ENCODE measurements at places on chromosomes 13 and 19.

DNA sequence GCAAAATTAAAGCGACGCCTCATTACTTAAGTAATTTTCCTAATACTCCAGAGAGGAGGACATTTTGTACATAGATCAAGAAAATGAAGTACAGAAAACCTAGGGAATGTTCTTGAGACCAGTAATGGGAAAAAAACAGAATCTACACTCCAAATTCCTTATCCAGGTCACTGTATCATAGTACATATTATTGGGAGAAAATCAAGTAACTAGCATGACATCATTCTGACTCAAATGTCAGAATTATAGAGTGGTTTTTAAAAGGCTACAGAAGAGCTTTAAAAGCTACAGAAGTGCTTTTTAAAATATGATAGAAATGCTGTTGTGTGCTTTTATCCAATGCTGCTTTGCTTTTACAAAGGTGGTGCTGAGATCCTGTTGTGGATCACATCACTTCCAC lies 86.3 kb upstream of the SLC15A1 start:
- no peak for DNase-seq

- DNase-seq, result no peak
Measured at GRCh38 chr13:113862931-113863523, 849 bp downstream of the GAS6 start.

DNA sequence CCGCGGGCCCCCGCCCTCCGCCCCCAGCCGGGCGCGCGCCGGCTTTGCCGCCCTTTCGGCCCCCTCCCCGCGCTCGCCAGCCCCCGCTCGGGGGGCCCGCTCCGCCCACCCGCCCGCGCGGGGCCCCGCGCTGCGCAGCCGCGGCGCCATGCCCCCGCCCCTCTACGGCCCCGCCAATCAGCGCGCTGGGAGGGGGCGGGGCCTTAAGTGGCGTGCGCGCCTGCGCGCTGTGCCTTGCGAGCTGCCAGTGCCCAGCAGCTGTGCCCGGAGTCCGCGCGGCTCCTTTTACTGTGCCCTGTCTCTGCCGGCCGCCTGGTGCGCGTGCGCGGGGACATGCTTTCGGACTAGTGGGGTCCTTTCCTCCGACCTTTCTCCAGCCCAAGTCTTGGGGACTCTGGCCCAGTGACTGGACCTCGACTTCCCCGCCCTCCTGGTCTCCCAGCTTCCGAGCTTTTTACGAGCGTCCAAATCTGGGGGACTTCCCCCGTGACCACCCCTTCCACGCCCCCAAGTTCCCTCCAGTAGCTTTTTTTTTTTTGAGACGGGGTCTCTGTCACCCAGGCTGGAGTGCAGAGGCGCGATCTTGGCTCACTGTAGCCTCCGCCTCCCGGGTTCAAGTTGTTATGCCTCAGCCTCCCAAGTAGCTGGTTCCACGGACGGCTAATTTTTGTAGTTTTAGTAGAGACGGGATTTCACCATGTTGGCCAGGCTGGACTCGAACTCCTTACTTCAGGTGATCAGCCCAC lies at the start of gene MBD3:
MBD3 (minus strand) TSS at position 111 of the 746 bp plus-strand sequence. CDS start 234 bp downstream, outside the sequence.
- peak; percentile 75 for DNase-seq

DNA sequence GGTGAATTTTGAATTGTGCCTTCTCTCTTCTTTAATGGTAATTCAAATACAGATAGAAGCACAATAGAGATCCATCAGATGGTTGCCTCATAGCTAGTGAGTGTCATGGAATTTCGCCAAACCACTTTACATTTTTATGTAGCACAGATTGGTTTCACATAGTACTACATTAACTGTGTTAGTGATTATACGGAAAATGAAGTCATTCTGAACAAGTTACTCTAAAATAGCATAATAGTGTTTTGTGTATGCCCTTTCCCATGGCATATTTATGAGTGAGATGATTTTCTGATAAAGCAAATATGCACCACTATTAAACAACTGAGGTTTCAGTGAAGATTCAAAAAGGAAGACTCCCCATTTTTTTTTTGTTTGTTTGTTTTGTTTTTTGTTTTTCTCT lies 1623.5 kb downstream of the PCDH9 start:
- DNase-seq, result no peak

DNA sequence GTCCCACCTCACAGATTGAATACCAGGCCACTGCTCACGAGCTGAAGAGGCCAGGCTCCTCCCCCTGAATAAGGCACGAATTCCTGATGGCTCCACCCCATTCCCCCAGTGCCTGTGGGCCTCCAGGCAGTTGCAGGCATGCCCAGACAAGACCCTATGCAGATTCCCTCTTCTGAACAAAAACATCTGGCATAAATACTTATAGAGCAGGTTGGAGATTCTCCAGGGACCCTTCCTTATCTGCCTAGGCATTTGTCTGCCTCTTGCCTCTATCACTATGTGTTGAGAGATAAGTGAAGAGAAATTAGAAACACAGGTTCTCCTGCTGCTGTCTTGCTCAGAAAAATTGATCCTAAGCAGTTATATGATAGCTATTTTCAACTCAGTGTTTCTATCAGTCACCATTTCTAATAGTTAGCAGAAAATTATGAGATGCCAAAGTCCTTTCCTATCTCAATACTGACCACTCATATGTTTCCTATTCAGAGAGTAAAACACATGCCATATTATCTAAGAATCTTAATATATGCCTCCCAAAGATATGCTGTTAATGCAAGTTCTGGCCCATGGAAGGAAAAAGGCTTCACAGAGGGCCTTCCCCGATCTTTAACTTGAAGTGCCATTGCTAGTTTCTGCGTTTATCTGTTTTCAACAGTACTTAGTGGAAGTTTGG lies 364.0 kb downstream of the KCTD12 start:
- no peak for DNase-seq

DNA sequence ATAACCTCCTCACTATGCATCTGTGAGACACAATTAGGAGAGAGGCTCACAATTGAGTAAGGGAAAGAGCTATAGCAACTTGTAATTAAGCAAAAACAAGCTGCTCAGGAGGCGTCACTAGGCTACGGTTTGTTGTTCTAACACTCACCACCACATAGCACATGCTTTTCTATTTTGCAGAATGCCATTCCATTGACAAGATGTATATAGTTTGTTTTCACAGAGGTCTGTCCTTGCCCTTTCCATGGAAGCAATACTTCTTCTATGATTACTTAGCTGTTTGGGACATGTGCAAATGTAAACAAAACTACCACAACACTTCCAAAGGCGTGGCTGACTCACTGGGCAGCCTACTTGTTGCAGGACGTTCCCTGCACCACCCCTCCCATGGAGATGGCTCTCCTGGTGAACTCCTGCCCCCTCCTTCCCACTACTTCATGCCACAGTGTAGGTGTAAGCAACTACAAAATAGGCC lies 33.9 kb upstream of the FAM216B start:
- no peak for DNase-seq

- no peak for DNase-seq
Measured at GRCh38 chr19:49107625-49108459, 6.3 kb upstream of the LIN7B start.

GRCh38 chr19:291561-292280 lies 518 bp upstream of the PLPP2 start:
- no peak for DNase-seq

DNA sequence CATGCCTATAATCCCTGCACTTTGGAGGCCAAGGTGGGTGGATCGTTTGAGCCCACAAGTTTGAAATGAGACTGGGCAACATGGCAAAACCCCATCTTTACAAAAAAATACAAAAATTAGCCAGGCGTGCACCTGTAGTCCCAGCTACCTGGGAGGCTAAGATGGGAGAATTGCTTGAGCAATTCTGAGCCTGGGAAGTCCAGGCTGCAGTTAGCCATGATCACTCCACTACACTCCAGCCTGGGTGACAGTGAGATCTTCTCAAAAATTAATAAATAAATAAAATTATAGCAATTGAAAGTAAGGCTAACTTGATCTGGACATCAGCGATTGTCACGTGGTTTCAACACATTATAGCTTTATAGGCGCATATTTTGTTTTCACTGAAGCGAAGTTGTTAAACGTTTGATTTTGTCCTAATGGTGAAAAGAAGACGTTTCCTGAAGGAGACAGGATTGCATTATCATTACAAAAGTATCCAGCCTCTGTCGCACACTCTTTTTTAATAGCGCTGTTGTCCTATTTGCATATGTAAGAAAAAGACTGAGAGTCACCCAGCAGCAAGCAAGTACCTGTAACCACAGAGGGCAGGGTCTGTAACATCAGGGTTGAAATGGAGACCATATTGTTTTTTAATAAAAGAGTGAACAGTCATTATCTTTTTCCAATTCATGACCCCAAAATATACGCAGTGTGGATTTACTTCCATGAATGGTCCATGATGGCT lies 335.7 kb downstream of the DCT start:
- DNase-seq, result no peak

DNA sequence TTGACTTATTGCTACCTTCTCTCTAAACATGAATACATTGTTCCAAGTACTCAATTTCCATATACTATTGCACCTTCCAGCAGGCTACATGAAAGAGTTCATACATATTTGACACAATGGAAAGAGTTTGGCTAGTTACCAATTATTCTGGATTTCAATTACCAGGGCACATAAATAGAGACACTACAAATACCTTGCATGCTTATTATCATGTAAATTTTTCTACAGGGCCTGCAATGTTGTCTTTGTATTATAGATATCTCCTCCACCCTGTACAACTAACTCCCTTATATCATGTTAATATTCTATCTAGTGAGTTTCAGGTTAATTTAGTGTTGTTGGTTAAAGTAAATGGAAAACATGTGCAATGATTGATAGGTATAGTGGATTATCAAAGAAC lies 540.7 kb upstream of the SLITRK5 start:
- DNase-seq, result no peak

- DNase-seq, result no peak
Measured at GRCh38 chr19:20969498-20969897, 46.4 kb downstream of the ZNF85 start.

- DNase-seq, result no peak
Measured at GRCh38 chr13:99014522-99014921, 36.7 kb upstream of the DOCK9 start.

DNA sequence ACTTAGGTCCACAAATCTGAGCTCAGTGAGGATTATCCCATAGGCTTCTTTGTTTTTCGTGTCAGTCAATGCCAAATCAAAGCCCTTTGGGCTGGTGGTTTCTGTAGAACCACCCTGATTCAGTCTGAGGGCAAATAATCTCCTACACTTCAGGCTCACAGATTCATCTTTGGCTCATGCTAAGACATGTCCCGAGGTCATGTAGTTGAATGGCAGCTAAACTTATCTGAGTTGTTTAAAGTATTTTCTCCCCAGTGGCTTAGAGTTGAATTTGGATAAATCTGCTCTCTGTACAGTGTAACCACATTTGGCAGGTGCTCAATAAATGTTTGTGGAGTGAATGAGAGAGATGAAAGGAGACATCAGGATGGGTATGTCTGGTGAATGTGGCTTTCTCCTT lies 13.1 kb upstream of the SLC25A42 start:
- no peak for DNase-seq

- DNase-seq, result no peak
Measured at GRCh38 chr13:108495646-108496361, 133.6 kb upstream of the MYO16 start.

DNA sequence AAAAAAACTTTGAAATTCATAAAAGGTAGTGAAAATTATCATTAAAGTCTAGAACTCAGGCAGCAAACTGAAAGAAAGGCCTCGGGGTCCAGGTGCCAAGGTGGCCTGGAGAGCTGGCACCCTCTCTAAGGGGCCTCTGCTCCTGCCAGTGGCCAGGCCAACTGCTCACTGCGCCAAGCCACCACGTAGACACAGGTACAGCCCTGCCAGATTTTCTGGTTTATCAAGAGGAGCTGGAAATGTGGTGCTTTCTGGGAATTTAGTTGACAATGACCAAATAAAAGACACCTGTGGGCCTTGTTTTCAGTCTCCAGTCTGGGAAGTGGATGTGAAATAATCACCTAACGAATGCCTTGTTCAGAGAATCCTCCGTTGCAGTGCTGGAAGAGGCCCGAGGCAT lies 22.8 kb downstream of the ZNF574 start:
- no peak for DNase-seq

DNA sequence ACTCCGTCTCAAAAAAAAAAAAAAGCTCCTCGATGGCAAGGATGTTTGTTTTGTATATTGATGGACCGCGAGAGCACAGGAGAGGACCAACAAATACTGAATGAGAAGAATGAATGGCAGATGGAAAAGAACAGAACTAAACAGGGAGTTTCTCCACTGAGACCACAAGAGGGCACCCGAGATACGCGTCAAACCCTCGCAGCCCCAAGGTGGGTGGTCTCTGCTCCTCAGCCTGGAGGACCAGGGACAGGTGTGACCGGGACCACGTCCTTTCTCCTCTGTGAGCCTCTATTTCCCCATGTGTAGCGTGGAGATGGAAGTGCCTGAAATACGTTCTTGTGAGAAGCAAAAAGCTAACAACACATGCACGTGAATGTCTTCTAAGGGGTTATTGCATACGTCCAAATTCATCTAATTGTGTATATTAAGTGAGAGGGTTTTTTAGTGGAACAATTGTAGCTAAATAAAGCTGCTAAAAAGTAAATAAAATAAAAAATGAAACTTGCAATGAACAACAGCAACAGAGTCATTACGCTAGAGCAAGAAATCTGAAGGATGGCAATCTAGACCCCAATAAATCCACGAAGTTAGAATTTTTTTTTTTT lies 8.3 kb upstream of the CDC42EP5 start:
- DNase-seq, result no peak

- DNase-seq, result no peak
Measured at GRCh38 chr13:74485757-74486156, 351.6 kb upstream of the KLF12 start.

- no peak for DNase-seq
Measured at GRCh38 chr19:35896643-35897040, 3.7 kb downstream of the NFKBID start.

GRCh38 chr13:90898811-90899210 lies 448.7 kb upstream of the MIR17HG start:
- DNase-seq, result no peak

- DNase-seq, result no peak
Measured at GRCh38 chr13:52931539-52932431, 83.3 kb upstream of the PCDH8 start.

GRCh38 chr19:15290166-15290565 lies 42.2 kb downstream of the BRD4 start:
- DNase-seq, result no peak

DNA sequence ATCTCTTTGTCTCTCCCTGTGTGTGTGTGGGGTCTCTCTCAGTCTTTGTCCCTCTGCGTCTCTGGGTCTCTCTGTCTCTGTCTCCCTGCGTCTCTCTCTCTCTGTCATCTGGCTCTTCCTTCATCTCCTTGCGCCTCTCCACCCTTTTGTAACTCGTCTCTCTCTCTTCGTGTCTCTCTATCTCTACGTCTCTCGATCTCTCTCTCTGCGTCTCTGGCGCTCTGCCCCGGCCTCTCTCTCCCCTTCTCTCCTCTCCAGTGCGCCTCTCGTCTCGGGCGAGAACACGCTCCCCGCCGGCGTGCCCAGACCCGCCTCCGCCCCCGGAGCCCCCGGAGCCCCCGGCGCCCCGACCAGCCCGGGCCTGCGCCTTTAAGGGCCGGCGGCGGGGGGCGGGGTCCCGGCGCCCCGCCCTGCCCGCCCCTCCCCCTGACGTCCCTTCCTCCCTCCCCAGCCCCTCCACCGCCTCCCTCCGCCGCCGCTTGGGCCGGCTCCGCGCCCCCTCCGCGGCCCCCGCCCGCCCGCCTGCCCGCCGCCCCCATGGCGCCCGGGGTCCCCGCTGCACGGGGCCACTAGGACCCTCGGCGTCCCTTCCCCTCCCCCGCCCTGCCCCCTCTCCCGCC lies at the start of gene MARK4:
MARK4 (plus strand) TSS at position 440 of the 620 bp plus-strand sequence. CDS start 318 bp downstream, outside the sequence.
- DNase-seq, result peak; percentile 46

GRCh38 chr19:5086230-5086629 lies 117.3 kb downstream of the KDM4B start:
- DNase-seq, result no peak
